Psoas muscle (tissue), 8 donors: ENCODE measurements at places on chromosomes 4 and X. TPM values are rescaled to one million over a fixed set of nuclear protein-coding genes. Genes with fewer than 3 reads are reported as not detected.

DNA sequence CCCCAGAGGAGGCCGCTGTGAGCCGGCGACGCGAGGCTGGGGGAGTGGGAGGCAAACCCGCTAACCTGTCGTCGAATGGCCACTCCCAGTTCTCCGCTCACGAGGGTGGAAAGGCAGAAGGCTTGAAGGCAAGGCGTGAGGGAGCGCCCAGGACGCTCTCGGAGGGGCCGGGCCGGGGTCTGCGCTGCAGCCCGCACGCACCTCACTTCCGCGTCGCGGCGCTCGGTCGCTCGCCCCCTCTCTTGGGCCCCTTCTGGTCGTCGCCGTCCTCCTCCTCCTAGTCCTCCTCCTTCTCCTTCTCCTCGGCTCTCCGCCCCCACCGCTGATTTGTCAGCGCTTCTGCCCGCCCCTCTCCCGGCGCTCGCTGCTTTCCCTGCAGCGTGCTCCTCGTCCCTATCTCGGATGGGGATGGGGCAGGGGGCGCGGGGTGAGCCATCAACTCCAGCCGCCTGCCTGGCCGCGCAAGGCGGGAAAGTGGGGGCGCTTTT, at the start of gene SNCA:
Gene SNCA (minus strand): TSS at position 265 of the 488 bp plus-strand sequence. CDS start 1,494 bp downstream, outside the sequence.
- peak; percentile 60 for DNase-seq

DNA sequence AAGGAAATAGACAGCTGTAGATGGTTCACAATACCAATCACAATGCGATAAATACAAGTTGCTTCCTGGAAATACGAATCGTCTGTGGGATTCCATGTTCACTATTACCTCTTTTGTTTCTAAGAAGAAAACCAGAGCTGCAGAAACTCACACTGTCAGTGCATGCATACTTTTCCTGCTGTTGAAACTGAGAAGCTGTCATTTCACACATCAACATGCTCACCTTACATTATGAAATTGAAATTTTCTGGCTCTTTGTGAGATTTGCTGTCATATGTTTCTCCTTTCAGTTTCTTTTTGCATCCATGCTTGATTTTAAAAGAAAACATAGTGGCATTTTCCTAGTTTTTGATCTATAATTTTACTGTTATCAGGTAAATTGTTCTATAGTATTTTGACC, 418.3 kb upstream of the HTR2C start:
- no peak for DNase-seq

GPR119 gene
- total RNA-seq, result not detected

GRCh38 chr4:28358606-28359005, 1498.0 kb downstream of the STIM2 start:
- no peak for DNase-seq

- DNase-seq, result no peak
Observed at GRCh38 chr4:20272411-20272872, 20.7 kb downstream of the SLIT2 start.

DNA sequence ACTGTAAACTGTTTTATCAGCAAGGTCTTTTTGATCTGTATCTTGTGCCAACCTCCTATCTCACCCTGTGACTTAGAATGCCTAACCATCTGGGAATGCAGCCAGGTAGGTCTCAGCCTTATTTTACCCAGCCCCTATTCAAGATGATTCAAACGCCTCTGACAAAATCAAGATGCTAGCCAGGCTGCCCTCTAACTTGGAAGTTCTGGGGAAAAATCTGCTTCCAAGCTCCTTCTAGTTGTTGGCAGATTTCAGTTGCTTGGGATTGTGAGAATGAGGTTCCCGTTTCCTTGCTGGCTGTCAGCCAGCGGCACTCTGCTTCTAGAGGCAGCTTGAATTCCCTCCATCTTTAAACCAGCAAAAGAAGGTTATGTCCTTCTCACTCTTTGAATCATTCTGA, 34.7 kb downstream of the LUZP4 start:
- peak; percentile 21 for DNase-seq

SASH3 gene
- 2.4 TPM for total RNA-seq

GRCh38 chr4:141246683-141247429, 26.2 kb downstream of the ZNF330 start:
- DNase-seq, result no peak

- peak; percentile 42 for DNase-seq
Observed at GRCh38 chrX:111348429-111348828, 63.6 kb downstream of the DCX start.
